ENCODE measurements at places on chromosomes 1 and 21. TPM values are rescaled to one million over a fixed set of nuclear protein-coding genes. Genes with fewer than 3 reads are reported as not detected.

DNA sequence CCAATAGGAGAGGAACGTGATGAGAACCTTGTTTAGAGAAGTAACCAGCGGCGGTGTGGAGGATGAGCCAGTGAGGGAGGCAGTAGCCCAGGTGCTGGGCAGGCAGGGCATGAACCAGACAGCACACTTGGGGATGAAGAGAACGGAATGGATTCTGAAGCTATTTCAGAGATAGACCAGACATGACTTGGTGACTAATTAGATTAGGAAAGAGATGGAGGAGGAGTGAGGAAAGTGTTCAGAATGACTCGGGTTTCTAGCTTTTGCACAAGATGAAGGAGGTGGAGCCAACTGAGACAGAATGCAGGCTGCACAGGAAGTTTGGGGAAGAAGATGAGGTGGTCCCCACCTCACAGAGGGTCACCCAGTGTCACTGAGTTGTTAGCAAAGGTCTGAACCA is 5.1 kb downstream of the PEF1 start:
- DNase-seq: no peak

DNA sequence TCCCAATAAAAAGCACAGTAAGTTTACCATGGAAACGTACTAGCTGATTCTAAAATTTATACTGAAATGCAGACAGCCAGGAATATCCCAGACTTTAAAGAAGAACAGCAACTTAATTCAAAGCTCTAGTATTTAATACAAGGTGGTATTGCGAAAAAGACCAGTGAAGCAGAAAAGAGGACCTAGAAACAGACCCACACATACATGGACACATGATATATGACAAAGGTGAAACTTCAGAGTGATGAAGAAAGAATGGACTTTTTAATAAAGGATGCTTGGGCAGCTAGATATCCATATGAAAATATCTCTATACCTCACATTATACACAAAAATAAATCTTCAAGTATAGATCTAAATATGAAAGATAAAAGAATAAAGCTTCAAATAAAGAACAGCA is 62.6 kb downstream of the COP1 start:
- DNase-seq: no peak

DNA sequence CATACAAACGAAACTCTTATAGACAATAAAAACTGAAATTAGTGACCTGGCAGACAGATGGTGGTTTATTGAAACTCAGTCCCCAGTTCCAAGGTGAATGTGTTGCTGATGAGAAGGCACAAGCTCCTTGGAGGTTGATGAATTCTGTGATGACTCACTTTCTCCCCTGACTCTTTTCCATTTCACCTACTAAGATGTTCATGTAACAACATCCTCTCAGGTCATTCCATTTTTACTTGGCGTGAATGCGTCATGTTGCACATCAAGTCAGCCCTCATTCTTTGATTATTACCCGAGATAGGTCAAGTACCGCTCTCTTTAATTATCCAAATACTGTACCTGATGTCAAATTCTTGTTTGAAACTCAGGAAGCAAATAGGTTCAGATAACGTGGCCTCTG is 10.1 kb upstream of the IL10RB start:
- peak; percentile 3 for DNase-seq

DNA sequence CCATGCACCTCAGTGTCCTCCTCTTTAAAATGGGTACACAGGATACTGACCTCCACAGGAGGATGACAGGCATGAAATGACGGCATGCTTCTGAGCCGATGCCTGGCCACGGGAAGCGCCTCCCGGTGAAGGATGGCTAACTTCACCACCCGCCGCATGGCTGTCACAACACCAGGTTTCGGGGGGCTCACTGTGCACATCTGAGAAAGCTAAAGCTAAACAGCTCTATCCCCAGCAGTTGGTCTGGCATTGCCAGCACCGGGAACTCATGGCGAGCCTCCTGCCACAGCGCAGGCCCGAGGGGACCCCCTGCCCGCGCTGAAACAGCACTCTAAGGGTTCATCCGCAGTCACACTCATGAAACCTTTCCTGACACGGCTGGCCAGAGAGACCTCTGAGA is 16.0 kb downstream of the NPHP4 start:
- DNase-seq: no peak

DNA sequence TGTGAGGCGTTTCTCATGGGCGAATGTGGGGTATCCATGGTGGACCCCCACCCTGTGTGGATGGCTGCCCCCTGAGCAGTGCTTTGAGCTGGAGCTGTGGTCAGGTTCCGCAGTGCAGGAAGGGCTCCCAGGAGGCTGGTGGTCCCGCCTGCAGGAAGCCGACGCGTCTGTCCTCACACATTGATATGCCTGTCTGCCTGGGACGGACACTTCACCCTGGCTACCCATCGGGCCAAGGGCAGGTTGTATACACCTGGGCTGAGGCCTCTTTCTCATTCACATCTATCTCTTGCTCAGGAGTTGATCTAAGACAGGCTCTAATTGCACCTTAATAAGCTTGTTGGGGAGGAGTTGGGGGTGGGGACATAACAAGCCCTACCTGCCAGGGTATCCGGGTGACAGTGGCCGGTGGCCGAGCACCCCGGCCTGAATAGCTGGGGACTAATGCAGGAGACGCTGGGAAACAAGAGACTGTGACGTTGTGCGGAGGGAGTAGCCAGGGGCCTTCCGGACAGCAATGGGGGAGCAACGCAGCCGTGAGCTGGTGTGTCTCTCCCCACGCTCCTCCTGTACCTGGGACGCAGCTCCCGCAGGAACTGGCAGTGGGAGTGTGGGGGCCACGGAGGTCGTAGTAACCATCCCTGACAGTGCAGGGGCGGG is 21.7 kb downstream of the PDXK start:
- no peak for DNase-seq

DNA sequence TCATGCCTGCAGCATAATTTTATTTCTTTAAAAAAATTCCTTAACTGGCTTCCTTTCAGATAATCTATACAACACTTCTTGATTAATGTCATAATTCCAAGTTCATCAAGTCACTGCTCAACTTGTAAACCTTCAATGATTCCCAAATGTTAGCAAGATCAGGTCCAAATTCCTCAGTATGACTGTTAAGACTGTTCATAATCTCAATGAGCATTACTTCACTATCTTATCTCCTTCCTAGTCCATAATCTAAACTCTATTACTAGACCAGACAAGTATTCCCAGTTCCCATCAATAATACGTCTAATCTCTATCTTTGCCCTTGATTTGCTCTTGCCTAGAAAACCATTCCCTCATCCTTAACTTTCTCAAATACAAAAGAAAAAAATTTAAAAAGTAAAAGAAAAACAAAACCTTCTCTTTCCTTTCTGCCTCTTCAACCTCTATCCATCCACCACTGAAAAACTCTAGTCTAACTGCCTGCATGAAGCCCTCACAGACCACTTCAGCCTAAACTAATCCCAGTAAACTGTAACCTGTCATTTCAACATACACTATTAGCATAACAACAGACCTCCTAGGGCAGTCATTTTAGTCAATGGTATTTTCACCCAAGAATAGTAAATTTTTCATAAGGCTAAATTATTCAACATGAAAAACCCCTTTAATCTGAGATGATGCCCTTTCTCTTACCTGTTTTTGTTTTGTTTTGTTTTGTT is 15.5 kb downstream of the LUZP1 start:
- DNase-seq: no peak

- DNase-seq: no peak
Measured at GRCh38 chr1:225745273-225745672, 32.4 kb upstream of the SRP9 start.

GRCh38 chr1:85180869-85181268 is 19.9 kb downstream of the SYDE2 start:
- DNase-seq: no peak

DNA sequence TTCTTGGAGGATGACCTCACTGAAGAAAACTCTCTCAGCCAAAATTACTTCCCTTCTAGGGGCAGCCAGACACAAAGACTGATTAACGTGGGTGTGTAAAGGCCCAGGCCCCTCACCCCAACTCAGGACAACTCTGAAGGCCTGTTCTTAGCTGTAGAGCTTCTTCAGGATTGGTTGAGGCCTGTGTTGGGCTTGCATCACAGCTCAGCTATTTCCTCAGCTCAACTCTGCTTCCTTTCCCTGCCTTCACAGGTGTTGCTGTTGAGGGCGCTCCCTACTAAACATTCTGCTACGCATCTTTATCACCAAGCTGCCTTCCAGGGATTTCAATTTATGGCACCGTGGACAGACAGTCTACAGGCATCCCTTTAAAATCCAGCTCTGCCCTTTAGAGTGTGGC is 36.8 kb downstream of the MAB21L3 start:
- no peak for DNase-seq

GRCh38 chr1:32767641-32768040 is 49.5 kb downstream of the YARS1 start:
- no peak for DNase-seq

DNA sequence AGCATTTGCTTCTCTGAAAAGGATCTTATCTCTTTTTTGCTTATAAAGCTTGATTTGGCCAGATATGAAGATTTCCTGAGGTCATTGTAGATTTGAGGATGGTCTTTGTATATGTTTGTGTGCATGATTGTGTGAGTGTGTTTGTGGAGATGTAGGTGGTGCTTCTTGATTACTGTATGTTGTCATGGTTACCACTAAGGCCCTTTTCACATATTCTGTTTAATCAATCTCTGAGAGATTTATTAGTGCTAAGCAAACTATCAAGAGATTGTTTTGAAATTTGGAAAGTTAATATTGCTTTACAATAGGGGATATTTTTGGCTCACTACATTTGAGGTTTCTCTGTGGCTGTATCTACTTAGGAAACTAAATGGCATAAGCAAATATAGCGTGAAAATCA is 191.7 kb downstream of the S1PR1 start:
- no peak for DNase-seq

DNA sequence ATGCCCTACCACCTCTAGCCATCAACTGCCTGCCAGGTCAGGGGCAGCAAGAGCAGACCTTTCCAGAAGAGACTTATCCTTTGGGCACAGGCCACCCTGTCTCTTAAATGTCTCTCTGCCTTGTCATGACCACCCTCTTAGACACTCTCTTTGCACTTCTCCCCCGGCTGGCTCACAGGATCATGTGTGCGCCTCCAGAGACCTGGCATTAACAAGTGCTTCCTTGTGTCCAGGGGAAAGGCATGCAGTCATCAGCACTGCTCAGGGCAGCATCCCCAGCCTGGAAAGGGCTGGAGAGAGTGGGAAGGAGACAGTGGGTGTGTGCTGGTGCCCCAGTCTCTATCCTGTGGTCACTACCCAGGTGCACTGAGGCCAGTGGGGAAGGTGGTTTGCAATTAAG is 85.2 kb upstream of the TLR5 start:
- no peak for DNase-seq

GRCh38 chr1:154329551-154330131 is 4.3 kb downstream of the ATP8B2 start:
- DNase-seq: no peak

GRCh38 chr1:160522622-160523345 is at the start of gene SLAMF6:
TSS of gene SLAMF6 (minus strand) at chr1:160523255. CDS start at chr1:160523192, 63 bp downstream.
- DNase-seq: no peak

GRCh38 chr1:109207467-109208103 is 6.1 kb upstream of the SARS1 start:
- DNase-seq: no peak

DNA sequence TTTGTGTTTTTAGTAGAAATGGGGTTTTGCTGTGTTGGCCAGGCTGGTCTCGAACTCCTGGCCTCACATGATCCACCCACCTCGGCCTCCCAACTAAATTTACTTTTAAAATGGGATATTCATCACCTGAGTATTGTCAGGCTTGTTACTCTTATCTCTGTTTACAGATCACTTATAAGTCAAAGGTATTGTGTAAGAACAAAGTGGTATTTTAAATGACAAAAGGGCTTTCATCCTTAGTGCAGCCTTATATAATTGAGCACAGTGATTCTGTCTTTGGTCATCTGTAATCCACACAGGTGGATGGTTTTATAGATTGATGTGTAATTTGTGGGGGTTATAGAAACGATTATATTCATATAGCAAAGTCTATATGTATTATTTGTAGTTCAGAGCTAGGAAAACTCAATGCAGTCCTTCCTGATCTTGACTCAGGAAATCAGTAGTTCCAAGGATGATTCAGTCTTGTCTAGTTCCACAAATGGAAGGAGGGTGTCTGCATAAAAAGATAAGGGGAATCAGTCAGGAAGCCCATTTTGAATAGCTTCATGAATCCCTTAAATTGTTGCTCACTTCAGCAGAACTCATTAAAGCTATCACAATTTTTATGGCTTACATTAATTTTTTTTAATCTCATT is 34.6 kb downstream of the STXBP3 start:
- no peak for DNase-seq

DNA sequence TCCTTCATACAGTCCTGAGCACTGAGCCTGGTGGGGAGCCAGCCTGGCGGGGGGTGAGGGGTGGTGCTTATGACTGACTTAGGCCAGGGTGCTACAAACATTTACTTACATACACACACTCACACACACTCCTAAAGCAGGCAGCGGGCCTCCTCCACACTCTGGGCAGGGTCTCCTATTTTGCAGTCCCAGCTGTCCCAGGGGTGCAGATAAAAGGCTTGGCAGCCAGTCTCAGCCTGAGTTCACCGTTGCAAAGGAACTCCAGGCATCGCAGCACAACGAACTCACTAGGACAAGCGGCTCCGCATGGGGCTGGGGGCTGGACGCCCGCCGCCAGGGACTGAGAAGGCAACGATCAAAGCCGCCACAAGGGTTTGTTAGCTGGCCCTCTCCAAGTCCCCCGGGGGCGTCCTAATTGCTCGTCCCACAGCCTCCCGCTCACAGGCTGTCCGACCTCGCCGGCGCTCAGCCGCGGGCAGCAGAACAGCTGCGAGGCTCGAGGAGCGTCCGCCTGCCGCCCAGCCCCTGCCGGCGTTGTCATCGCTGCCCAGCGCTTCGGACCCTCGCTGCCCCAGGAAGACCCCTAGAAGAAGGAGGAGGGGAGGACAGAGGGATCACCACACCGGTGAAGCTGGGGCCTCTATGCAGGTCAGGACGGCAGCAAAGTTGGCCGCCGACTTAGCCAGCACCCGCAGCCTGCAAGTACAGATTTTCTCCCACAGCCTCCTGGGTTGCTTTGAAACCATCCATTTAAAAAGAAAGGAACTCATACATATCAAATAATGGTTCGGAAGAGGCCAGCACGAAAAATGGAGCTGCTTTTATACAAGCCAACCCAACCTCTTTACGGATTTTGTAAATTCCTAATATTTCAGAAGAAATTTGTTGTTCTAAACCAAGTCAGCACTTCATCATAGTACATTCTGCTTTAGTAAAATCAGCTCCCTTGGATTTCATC is 6.2 kb downstream of the BARHL2 start:
- no peak for DNase-seq

SHE gene
- total RNA-seq: not detected

IFI44 gene
- 7.1 TPM for total RNA-seq

RPE65 gene
- total RNA-seq: not detected

TRIM58 gene
- 46.9 TPM for total RNA-seq

OLFM3 gene
- not detected for total RNA-seq

PRR9 gene
- not detected for total RNA-seq

ATP6V1G3 gene
- total RNA-seq: not detected
